ENCODE measurements at places on chromosomes 7 and 10.

DNA sequence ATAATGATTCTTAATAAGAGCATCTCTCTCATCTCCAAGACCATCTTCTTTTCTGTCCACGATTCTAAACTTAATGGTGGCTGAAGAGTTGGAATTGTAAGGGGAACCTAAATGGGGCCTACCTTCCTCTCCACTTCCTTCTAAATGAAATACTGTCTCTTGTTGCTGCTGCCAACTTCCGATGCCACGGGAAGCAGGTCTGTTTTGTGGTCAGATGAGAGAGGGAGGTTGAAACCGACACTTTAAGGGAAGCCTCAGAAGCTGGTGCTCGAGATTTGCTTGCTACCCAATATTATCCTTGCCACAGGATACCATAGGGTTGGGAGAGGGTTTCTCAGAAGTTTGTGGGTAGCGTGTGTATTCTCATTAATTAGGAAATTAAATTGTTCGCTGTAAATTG lies 464.1 kb downstream of the SUGCT start:
- DNase-seq, result no peak

- DNase-seq, result no peak
Observed at GRCh38 chr7:41779918-41780317, 77.0 kb upstream of the INHBA start.

- DNase-seq, result no peak
Observed at GRCh38 chr7:98998821-98999725, 120.7 kb downstream of the TRRAP start.

- no peak for DNase-seq
Observed at GRCh38 chr7:116443101-116443523, 56.4 kb upstream of the CAV2 start.

DNA sequence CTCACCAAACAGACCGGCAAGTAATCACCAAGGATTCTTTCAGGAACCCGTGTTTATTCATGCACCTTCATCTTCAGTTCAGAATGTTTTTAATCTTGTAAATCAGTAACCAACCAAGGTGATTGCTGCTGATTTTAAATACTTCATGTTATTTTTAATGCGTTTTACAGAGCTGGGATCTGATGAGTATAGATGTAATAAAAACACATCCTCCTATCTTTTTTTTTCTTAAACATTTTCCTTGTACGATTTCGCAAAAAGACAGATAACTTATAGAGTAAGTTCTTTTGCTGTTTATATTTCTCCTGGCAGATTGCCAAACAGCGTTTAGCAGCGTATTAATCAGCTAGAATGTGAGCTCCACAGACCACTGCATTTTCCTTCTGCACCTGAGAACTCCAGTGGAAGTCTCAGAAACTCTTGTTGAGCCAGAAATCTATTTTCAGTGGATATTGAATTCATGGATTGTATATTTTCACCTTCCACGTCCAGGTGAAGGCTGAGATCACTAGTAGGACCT lies 397.8 kb upstream of the NRP1 start:
- no peak for DNase-seq

All from mucosa of gallbladder (tissue), 1 donor.